ENCODE measurements at places on chromosomes 7 and 10. TPM values are rescaled to one million over a fixed set of nuclear protein-coding genes. Genes with fewer than 3 reads are reported as not detected.

SPDYE6 gene
- total RNA-seq = not detected

SHTN1 gene
- total RNA-seq = 46.9 TPM

OR2A5 gene
- total RNA-seq = not detected

KIAA1549 gene
- total RNA-seq = 43.1 TPM

GRCh38 chr7:20393616-20394015 is 62.9 kb downstream of the ITGB8 start:
- DNase-seq = no peak

GRCh38 chr7:54259185-54259584 is 283.0 kb upstream of the VSTM2A start:
- no peak for DNase-seq

DNA sequence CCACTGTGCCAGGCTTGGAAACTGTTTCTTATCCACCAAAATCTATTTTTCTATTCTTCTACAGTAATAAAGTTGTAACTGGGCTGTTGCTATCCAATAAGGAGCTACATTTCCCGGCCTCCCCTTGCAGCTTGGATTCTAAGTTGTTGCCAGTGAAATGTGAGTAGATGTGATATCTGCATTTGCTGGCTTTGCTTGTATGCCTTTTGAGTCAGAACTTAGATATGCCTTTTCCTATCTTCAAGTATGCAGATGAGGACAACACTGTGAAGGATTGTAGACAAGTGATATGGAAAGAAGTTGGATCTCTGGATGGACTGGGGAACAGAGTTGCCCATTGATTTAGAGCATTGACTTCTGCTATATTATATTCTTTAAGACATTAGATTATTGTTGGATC is 236.9 kb downstream of the REEP3 start:
- DNase-seq = no peak

- DNase-seq = no peak
Observed at GRCh38 chr7:42753367-42753766, 158.5 kb downstream of the C7orf25 start.

AP4M1 gene
- 36.0 TPM for total RNA-seq

- DNase-seq = no peak
Observed at GRCh38 chr7:130350945-130351790, 6.6 kb downstream of the CPA5 start.

GRCh38 chr10:128062881-128063563 is 63.2 kb downstream of the MKI67 start:
- DNase-seq = no peak
